ENCODE measurements at places on chromosomes 12 and 14.
A peak's percentile ranks its signal among the peaks of the same experiment; 100 is the strongest.

- no peak for DNase-seq
Measured at GRCh38 chr12:120962532-120963020, 15.8 kb upstream of the HNF1A start.

DNA sequence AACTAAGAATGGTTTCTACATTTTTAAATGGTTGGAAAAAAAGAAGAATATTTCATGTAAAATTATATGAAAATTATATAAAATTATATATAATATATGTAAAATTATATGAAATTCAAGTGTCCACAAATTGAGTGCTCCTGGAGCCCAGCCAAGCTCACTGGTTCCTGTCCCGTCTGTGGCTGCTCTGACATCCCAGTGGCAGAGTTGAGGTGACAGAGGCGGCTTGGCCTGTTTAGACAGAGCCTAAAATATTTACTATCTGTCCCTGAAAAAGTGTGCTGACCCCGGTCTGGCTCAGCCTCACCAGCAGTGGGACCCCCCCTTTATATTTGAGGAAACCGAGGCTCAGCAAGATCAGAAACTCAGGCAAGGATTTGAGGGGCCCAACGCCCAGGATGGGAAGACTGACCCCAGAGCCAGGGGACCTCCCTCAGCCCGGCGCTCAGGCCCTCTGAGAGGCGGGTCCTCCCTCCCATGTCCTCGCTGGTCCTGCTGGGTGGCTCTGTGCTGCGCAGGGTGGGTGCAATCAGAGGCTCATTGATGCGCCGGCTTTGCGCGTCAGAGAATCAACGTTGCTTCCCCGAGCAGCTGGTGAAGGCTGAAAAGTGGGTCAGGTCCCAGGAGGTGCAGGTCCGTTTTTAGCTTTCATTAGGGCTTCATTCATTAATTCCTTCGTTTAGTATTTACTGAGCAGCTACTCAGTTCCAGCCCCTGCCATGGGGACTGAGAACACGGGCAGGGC, 21.5 kb upstream of the BEGAIN start:
- no peak for DNase-seq

GRCh38 chr14:102046337-102047278, 40.2 kb downstream of the HSP90AA1 start:
- no peak for DNase-seq

DNA sequence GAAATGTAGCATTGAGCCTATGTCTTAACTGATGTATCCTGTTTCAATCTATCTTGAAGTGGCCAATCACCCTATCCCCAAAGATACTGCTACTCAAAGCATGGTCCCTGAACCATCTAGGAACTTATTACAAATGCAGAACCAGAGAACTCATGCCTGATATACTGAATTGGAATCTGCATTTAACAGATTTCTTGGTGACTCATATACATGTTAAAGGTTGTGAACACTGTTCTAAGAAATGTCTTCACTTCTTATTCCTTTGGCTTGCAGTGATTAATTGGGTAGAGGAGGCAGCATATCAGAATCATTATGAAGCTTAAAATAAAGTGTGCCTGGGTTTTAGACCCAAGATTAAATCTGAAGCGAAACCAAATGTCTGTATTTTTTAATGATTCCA, 795.6 kb downstream of the DIO2 start:
- no peak for DNase-seq

DNA sequence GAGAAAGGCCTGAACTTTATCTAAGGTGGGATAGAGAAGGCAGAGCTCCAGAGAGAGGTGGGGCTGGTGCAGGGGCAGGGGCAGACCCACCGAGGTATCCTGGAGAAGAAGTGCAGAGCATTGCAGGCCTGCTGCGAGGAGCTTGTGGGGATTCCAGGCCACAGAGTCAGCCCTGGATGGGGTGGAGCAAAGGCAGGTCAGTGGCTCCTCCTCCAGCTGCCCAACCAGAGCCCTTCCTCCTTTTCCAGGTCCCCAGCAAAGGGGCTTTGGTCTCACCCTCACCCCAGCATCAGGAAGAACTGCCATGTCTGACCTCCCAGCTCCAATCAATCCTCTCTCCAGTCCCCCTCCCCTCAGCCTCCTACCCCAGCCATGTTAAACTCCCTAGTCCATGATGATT, 19.8 kb upstream of the ZNF740 start:
- no peak for DNase-seq

DNA sequence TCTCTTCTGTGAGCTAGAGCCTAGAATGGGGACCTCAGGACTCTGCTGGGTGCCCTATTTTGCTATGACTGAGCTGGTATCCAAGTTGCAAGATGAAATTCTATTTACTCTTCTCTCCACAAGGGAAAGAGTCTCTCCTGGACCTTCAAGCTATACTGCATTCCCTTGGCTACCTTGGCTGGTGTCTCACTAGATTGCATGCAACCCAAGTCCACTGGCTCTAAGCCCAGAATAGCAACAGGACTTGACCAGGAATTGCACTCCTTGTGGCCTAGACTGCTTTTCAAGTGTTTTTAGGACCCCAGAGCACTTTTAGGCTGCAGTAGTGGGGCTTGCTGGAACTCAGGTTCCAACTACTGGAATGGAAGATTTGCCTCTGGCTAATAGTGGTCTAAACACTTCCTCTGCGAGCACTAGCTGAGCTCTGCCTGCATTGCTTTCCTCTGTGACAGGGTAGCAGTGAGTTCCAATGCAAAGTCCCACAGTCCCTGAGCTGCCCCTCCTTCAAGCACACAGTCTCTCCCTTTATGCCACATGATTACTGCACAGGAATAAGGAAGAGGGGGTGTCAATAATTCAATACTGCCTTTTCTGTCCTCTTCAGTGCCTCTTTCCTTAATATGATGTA, 1009.1 kb upstream of the FLRT2 start:
- DNase-seq: no peak

DNA sequence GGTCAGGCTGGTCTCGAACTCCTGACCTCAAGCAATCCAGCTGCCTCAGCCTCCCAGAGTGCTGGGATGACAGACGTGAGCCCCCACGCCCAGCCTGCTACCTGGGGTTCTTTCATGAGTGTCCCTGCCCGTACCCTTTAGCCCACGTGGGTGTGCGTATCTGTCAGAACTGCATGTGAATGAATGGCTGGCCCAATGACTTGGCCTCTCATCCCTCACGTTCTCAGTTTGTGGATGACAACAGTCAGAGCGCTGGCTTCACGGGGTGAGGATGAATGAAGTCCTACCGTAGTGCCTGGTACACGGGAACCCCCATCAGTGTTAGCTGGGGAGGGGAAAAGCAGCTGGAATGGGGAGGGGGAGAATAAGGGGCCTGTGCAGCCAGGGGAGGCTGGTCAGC, 16.1 kb upstream of the ZDHHC22 start:
- DNase-seq: no peak

DNA sequence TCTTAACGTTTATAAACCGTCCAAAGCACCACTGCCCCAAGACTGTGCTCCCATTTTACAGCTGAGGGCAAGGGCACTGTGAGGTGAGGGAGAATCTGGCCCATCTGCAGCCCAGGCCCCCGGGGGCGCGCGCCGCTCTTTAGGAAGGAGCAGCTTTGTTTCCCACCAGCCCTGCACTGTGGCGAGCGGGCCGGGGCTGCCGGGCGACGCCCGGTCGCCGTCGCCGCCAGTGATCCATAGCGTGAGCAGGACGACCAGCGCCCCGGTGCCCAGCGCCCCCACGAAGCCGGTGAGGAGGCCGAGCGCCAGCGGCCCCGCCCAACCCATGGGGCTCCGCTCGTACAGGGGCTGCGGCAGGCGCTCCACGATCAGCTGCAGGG, 34.6 kb downstream of the FIGNL2 start:
- DNase-seq: no peak

GRCh38 chr14:94571950-94572349, 9.3 kb upstream of the SERPINA5 start:
- DNase-seq: no peak

DNA sequence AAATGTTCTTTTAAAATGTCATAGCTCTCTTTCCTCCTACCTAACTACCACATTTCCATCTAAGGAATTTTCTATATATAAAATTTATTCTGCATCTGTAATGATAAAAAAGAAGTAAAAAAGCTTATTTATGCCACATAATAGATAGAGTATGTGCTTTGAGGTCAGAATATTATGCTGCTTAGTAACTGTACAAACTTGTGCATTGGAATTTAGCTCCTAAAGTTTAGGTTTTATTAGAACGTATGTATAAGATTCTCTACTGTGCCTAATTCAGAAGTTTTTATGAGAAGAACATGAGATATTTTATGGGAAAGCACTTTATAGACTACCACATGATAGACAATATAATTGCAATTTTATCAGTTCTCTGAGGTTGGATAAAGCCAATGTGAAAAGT, 384.6 kb downstream of the SLC16A7 start:
- DNase-seq: no peak

- DNase-seq: no peak
Measured at GRCh38 chr12:46438719-46439319, 66.2 kb upstream of the SLC38A2 start.

GRCh38 chr12:68532204-68532886, 78.4 kb upstream of the RAP1B start:
- no peak for DNase-seq

DNA sequence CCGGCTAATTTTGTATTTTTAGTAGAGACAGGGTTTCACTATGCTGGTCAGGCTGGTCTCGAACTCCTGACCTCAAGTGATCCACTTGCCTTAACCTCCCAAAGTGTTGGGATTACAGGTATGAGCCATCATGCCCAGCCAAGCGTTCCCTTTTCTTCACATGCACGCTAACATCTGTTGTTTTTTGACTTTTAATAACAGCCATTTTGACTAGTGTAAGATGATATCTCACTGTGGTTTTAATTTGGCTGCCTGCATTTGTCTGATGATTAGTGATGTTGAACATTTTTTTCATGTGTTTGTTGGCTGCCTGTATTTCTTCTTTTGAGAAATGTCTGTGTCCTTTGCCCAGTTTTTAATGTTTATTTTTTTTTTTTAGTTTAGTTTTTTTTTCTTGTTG, 10.2 kb upstream of the YARS2 start:
- DNase-seq: peak; percentile 39

DNA sequence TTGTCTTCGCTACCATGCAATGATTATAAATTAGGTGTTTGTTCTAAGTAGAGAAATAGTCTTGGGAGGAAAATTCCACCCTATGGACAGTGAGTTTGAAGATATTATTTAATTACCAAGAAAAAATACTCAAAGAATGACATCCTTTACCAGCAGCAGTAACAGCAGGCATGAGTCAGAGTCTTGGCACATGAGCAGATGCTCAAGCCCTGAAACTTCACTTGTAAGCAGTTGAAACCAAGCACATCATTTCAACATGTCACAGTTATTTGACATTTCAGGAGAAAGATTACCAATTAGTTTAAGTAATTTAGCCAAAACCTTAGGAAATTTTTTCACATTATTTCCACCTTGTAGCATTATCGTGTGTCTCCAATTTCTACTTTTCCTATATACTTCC, 99.2 kb downstream of the C12orf50 start:
- peak; percentile 91 for DNase-seq

DNA sequence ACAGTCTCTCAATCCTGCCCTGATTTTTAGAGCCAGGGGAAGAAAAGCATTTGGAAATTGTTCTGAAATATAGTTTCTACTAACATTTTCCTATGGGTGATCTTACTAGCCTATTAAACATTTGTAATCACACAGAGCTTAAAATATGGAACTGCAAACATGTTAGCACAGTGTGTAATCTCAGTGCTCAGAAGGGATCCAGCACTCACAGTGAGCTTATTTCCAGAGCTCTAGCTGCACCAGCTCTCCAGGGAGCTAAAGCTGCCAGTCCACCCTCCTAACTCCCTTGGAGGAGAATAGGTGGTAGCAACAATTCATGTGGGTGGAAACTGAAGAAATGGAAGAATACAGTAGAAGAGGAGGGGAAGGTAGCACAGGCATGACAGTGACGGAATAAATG, 64.9 kb upstream of the SYT1 start:
- no peak for DNase-seq

- no peak for DNase-seq
Measured at GRCh38 chr12:77160931-77161330, 95.6 kb upstream of the E2F7 start.

DNA sequence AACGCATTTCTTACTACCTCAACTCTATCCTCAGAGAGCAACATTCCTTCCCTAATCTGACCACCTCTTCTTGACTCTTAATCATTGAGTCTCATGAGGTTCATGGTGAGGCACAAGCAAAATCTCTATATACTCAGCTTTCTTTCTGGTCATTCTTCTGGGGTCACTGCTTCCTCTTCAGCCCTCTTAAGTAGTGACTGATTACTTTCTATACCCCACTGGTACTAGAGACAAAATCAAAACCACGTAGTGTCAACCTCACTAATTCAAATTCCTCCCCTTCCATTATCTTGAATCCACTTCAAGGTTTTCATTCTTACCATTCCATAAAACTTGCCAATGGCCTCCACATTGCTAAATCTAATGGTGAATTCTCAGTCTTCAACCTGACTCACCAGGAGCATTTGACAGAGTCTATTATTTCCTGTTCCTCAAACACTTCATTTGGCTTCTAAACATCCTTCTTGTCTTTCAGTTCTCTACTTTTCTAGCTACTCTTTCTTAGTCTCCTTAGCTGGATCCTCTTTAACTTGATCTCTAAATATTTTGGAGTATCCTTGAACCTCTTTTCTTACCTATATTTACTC, 6.8 kb downstream of the WDHD1 start:
- no peak for DNase-seq

- no peak for DNase-seq
Measured at GRCh38 chr14:64800000-64800399, 79.7 kb downstream of the SPTB start.

DNA sequence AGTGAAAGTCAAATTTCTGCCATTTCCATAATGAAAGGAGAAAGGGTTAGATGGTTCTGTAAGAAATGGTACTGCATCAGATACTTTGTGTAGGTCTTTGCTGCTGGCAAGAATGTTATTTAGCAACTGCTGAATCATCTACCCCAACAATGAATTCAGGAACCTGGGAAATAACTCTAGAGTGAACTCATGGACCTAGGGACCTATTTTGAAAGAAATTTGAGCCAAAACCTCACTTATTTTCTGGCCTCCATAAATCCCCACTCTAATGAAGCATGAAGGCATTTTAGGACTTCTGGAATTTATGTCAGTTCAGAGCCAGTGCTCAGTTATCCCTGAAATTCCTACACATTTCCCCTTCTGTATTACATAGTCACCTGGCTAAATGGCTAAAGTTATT, 50.9 kb upstream of the CPNE8 start:
- DNase-seq: no peak

- no peak for DNase-seq
Measured at GRCh38 chr14:49280566-49280965, 305.6 kb downstream of the RPS29 start.

Data from NCI-H446 treated with DMSO at 0.1 percent for 48 hours (cell line).